ENCODE measurements at places on chromosomes 2 and 18.

DNA sequence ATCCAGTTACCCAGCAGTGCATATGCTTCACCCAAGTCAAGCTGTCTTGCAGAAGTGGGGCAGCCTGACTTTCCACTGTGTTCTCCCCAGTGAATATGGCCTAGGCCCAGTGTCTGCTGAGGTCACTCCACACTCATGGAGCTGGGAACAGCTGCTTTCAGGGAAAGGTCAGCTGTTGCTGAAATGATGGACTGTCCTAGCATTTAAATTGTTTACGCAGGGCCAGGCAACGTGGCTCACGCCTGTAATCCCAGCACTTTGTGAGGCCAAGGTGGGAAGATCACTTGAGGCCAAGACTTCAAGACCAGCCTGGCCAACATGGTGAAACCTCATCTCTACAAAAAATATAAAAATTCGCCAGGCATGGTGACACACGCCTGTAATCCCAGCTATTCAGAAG is 86.5 kb downstream of the LIPG start:
- no peak for DNase-seq

DNA sequence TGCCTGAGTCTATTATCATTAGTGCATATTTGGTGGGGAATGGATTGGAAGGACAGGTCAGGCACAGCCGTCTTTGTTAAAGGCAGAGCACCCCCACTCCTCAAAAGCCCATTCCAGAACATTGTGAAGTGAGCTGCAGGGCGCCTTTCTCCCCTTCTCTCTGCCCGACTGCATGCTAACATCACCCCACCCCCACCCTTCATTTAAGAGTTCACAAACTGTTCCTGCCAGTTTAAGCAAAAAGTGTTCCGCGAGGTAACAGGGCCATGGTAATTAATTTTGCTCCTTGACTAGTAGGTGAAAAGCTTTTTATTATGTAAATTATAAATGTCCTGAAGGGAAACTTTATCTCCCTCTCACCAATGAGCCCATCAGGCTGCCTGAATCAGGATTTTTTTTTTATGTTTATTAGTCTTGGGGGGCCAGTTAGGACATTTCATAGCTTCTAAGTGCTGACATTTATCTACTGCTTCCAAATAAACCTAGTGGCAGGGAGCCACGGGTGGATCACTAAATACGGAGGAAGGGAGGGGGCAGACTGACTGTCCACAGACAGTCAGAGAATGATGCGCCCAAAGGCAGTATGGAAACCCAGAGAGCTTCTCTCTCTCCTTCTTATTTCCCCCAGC is 99.4 kb downstream of the FTCDNL1 start:
- DNase-seq, result no peak

DNA sequence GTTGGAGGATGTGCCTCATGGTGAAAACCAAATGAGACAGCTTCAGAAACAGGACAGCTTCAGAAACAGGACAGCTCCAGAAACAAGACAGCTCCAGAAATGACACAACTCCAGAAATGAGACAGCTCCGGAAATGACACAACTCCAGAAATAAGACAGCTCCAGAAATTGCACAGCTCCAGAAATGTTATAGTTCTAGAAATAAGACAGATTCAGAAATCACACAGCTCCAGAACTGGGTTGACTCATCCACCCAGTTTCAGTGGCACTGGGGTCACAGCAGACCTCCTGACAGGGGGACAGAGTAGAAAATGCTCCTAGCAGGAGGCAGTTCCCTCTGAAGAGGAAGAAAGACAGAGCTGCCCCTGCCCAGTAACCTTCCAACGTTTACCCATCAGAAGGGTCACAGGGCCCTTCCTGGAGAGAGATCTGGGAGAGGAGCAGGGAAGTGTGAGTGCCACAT is 26.9 kb upstream of the COL6A3 start:
- no peak for DNase-seq

DNA sequence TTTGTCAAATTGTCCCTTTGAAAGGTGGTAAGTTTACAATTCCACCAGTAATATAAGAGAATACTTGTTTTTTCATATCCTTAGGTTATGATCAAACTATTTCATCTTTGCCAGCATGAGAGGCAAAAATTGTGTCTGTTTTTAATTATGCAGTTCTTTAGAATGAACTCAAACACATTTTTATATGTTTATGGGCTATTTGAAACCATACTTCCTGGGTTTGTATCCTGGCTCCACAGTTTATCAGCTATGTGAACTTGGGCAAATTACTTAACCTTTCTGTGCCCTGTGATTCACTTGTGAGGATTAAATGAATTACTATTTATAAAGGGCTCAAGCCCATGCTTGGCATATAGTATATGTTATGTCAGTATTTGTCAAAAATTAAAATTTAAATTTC is 109.4 kb downstream of the TANC1 start:
- no peak for DNase-seq

GRCh38 chr2:11212645-11213044 is 57.4 kb downstream of the SLC66A3 start:
- no peak for DNase-seq

DNA sequence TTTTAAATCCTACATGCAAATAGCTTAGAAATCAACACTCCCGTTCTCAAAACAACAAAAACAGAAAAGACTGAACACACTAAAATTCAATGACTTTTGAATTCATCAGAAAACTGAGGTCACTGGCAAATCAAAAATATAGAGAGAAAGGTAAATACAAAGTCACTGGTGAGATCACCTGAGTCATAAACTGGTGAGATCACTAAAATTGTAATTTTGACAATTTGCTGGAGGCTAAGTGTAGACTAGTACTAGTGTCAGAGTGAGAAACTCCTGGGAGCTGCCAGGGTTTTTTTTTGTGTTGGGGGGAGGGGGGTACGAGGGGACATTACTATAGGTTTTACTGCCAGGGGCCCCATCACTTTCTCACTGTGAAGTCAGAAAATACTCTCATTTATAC is 1876.0 kb upstream of the CELF4 start:
- DNase-seq, result no peak

- DNase-seq, result no peak
Observed at GRCh38 chr2:152330235-152330866, 4.6 kb upstream of the FMNL2 start.

GRCh38 chr2:174343623-174344455 is 9.1 kb downstream of the SP9 start:
- no peak for DNase-seq

GRCh38 chr2:72035518-72036172 is 112.0 kb downstream of the CYP26B1 start:
- DNase-seq, result no peak

DNA sequence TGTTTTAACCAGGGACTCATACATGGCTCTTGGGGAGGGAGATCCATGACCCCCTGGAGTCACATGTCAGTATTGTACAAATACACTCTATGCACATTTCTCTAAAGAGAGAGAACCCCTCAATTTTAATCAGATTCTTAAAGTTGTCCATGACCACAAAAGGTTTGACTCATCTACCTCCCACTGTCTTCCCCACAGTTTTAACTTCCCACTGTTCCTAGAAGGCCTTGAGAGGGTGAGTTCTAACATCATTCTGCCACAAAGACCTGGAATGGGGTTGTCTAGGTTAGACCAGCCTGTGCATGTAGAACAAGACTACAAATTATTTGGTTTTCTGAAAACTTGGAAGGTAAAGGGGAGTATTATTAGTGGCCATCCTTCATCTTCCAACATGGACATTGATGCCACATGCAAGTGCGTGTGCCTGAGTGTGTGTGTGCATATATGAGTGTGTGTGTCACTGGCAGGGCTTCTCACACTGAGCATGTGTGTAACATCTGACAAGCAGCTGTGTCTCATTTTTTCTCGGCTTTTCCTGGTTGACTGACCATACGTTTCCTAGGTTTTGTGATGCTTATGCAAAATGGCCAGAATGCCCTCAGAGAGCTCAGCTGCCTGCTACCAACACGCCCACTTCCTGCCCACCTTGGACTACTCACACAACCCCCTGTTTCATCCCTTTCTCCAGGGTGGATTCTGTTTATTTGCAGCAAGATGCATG is 94.6 kb upstream of the LGALSL start:
- no peak for DNase-seq

- DNase-seq, result no peak
Observed at GRCh38 chr2:4745056-4745991, 946.9 kb upstream of the SOX11 start.

DNA sequence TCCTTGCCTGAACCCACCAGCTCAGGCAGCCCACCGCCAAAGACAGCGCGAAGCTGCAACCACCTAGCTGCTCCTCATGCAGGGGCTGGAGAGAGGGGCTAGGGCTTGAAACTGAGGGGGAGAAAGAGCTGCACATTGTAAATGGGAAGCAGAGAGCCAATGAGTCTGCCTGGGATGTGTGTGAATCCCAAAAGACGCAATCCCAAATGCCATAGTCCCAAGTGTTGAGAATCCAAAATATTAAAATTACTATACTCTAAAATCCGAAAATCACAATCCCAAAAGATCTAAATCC is 9.4 kb downstream of the AMER3 start:
- DNase-seq, result no peak

GRCh38 chr2:206231669-206232286 is 42.7 kb upstream of the ZDBF2 start:
- DNase-seq, result no peak

DNA sequence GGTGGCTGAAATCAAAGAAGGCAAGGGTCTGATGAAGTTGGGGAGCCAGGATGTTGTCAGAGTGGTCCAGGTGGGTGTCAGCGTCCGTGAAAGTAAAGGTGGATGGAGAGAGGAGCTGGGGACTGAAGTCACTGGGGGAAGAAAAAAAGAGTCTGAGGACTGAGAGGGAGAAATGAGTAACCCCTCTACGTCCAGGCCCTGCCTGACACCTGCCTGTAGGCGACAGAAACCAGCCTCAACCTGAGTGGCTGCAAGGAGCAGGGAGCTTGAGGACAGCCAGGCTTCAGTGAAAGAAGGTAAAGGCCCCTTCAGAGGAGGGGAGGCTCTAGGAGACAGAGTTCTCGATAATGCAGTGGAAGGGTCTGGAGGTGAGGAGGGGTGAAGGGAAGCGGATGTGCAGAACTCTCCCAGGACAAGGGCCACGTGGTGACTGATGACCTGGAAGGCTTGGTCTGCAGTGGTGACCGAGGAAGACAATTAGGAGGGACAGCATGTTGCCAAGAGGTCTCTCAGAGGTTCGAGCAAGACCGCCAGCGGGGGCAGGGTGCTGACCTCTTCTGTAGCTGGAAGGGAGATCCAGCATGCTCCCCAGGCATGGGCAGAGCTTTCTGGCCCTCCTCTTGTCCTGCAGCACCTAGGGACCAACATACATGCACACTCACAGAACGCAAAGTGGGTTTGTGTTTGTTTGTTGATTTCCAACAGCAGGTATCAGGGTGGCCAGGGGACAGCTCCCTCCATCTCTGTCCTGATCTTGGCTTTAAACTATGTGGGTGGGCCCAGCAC is 86.6 kb upstream of the TMEM247 start:
- DNase-seq, result no peak

- DNase-seq, result no peak
Observed at GRCh38 chr18:8750954-8751415, 45.6 kb downstream of the MTCL1 start.

- DNase-seq, result no peak
Observed at GRCh38 chr2:177334940-177335543, 57.5 kb upstream of the AGPS start.

DNA sequence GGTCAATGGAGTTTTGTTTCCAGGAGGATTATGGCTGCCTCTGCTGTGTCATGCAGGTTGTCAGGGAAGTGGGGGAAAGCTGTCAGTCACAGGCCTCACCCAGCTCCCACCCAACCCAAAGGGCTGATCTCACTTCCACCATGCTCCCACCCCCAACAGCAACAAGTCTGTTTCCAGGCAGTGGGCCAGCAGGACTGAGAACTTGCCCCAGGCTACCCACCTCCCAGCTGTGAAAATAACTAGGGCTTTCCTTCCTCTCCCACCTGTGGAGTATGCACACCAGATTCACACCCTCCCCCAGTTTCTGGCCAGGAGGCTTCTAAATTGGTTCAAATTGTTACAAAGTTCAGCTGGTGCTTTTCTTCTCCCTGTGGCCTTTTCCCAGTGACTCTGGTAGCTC is 95.6 kb upstream of the ACVR1 start:
- no peak for DNase-seq

DNA sequence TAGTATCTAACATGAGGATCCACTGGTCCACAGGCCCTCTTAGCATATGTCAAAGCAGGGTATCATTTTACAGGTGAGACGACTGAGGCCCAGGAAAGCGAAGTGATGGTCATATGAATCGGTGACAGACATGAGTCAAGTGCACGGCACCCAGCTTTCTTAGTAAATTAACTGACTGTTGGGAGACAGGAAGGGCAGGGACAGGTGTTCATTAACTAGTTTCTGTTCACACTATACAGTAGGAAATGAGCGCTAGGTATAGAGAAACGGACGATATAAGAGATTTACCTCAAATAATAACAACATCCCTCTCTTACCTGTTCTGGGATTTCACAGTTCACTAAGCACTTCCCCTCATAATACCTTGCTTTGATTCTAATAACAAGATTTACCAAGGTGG is 1.7 kb upstream of the SMARCAL1 start:
- no peak for DNase-seq

DNA sequence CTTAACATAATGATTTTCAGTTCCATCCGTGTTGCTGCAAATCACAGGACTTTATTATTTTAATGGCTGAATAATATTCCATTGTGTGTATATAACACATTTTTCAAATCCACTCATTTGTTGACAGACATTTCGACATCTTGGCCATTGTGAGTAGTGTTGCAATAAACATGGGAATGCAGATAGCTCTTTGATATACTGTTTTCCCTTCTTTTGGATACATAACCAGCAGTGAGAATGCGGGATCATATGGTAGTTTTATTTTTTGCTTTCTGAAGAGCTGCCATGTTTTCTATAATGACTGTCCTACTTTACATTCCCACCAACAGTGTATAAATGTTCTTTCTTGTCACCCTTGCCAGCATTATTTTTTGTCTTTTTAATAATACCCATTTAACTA is 420.3 kb upstream of the CHAC2 start:
- DNase-seq, result no peak

DNA sequence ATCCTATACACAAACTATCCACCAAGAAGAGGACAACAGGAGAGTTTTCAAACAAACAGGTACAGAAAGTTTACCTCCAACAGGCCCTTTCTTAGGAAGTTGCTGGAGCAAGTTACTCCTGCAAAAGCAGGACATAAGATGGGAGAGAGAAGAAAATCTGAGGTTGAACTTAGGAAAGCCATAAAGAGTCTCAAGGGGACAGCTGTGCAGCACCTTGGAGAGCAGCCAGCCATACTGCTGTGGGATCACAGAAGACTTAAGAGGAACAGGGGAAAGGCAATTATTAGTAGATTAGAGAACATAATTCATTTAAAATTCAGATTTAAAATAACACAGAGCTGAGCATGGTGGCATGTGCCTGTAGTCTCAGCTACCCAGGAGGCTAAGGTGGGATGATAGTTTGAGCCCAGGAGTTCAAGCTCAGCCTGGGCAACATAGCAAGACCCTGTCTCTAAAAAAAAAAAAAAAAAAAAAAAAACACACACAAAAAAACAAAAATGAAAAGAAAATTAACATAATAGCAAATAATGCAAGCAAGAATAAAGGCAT is 148.1 kb upstream of the SIX3 start:
- no peak for DNase-seq

- DNase-seq, result no peak
Observed at GRCh38 chr2:215277944-215278343, 33.9 kb upstream of the ATIC start.

- DNase-seq, result no peak
Observed at GRCh38 chr2:173631127-173631460, 276.4 kb downstream of the CDCA7 start.

GRCh38 chr18:27600245-27600644 is 415.1 kb upstream of the CHST9 start:
- DNase-seq, result no peak

All from activated gamma-delta T cell treated with anti-CD3 and anti-CD28 coated beads, Interleukin-2, amount 50 U/mL, for 16 hours (primary cell).